AG04449 (cell line): ENCODE measurements at places on chromosomes 11 and 22.
A peak's percentile ranks its signal among the peaks of the same experiment; 100 is the strongest.

GRCh38 chr22:26464312-26464711 is 19.3 kb downstream of the HPS4 start:
- no peak for DNase-seq

GRCh38 chr11:125869521-125869920 is 17.9 kb upstream of the HYLS1 start:
- no peak for DNase-seq

DNA sequence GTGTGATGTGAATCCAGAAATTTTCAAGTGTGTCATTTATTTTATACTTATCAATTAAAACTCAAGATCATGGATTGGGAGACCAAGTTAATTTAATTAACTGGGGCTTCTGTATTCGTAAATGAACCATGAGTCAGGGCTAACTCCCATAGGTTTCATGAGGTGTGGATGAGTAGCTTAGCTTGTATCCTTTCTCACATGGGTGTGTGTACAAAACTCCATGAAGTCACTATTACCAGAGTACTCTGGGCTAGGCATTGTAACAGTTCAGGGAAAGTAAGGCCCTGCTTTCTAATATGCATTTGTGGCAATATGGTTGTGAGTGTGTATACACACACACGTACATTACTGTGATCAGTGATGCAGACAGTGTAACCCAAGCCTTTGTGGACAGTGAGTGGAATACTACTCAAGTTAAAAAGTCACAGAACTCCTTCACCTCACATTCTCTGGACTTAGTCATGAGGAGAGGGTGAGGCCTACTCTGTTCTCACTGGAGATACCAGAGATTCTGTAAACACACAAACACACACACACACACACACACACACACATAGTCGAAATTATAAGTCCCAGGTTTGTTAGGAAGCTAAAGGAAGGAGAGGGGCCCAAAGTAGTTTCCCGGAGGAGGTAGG is 3.5 kb downstream of the CNTF start:
- peak; percentile 3 for DNase-seq

DNA sequence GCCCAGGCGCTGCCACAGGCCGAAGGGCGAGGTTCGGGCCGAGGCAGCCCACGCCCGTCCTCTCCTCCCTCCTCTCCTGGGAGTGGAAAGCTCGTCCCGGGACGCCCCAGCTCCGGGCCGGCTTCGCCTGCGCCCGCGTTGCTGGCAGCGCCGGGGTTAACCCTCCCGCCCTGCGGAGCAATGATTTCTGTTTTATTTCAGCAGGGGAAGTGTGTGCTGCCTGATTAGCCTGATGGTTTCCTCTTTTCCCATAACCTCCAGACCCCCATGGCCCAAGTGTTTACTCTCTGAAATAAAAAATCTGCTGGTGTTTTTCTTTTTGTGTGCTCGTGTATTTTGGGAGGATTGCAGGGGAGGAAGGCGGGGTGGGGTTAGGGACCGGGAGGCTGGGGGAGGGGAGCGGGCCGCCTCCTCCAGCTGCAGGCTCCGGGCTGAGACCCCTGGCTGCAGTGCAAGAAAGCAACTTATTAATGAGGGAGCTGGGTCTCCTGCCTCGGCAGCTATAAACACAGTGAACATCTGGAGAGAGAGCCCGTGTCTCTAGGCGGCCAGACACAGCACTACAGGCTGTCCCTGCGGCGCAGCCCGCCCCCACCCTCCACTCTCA is 38.6 kb downstream of the ETS1 start:
- no peak for DNase-seq

DNA sequence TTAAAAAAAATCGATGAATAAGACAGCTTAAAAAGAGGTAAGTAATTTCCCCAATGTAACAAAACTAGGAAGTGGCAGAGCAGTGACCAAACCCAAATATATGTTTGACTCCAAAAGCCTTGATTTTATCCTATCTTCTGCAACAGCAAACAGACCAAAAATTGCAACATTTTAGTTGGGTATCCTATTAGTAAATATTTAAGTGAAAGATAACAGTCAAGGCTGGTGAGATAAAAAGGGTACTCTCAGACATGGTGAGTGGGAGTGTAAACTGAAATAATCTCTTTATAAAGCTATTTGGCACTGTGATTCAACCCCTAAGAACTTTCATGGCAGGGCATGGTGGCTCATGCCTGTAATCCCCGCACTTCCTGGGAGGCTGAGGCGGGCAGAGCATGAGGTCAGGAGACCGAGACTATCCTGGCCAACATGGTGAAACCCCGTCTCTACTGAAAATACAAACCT is 1.9 kb upstream of the RDX start:
- DNase-seq, result no peak
